Prostate gland (tissue), 2 donors: ENCODE measurements at places on chromosomes 2 and 18.

- DNase-seq: no peak
These were observed 127.2 kb upstream of the EML6 start for GRCh38 chr2:54595999-54596902.

DNA sequence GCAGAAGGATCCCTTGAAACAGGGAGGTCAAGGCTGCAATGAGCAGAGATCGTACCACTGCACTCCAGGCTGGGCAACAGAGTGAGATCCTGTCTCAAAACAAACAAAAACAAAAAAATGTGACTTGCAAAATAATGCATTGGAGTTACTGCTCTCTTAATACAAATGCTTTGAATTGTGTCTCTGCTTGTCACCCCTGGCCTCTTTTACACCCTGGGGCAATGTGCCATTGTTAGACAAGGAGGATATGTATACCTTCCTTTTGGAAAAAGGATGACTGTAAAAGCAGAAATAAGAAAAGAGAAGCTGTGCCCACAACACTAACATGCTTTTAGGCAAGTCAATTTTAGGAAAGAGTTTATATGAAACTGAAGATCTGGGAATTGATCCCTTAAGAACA lies 20.8 kb upstream of the C2orf74 start:
- no peak for DNase-seq

DNA sequence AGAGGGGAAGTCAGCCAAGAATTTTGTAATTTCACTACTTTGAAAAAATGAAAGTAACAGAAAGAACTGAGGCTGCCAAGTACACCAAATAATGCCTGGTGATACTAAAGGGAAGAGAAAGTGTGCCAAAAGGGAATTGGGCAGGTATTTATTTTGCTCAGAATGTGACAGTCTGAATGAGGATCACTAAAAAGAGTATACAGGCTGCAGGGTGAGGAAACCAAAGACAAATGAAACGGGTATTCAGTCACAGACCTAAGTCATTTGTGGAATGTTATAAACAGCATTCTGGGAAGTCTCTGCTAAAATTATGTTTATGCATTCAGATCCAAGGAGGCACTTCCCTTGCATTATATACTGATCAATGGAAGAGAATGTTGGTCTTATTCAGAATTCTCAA lies 418.6 kb upstream of the SLC39A10 start:
- DNase-seq: no peak

GRCh38 chr2:191299866-191300265 lies 54.7 kb downstream of the MYO1B start:
- no peak for DNase-seq

- DNase-seq: no peak
These were observed 135.2 kb downstream of the PRPF40A start for GRCh38 chr2:152582081-152582480.

GRCh38 chr2:232981356-232981755 lies 31.7 kb downstream of the NGEF start:
- peak; percentile 72 for DNase-seq

DNA sequence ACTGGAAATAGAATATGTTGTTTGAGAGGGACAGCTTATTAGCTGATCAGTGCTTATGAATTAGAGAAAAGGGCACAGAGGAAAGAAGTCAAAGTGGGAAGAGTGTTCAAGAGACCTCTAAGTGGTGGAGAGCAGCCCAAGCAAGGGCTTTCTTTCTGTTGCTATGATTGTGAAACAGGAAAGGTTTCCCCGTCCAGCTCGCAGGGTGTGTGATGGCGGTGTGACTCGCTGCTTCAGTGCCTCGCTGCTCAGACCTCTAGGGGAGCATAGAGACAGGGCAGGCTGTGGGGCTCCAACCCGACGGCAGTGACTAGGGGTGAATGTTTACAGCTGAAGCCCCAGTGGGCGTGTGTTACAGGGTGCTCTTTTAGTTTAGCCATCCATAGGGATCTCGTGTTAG lies 166.5 kb upstream of the COPS8 start:
- DNase-seq: no peak

GRCh38 chr18:62716619-62717168 lies 1.4 kb downstream of the PHLPP1 start:
- DNase-seq: peak; percentile 43

GRCh38 chr2:13015532-13016320 lies 299.0 kb downstream of the TRIB2 start:
- DNase-seq: no peak

GRCh38 chr18:36493349-36494159 lies 196.0 kb downstream of the FHOD3 start:
- DNase-seq: no peak

DNA sequence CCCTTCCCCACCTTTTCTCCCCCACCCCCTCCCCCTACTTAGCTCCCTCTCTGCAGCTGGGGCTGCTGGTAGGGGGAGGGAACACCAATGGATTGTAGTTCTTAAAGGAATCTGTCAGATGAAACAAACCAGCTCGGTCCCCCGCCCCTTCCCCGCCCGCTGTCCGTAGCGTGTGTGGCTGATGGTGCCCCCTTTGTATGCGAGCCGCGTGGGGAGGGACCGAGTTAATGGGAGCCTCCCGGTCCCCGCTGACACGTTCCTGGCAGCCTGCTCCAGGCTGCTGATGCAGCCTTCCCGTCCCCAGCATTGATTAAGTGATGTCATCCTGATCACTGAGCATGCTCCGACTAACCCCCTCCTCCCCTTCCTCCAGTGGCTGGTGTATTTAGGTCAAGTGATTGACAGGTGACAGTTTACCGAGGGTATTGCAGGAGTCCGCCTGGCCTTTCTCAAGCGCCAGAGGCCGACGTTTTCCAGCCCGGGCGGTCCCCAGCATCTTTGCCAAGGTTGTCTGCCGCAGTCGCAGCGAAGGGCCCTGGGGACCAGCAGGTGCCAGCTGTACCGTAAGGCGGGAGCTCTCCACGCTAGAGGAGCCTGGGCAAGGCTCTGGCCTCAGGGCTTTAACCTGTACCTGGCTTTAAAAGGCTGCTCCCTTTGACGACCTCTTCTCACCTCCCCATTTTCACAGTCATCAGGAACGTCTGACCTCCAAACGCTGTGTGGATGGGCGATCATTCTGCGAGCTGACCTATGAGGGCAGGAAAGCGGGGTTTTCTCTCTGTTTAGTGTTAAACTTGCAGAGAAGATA lies 1.8 kb downstream of the KIF5C start:
- peak; percentile 78 for DNase-seq

- no peak for DNase-seq
These were observed 808 bp downstream of the ATP5MC3 start for GRCh38 chr2:175180701-175181103.
